Lower lobe of right lung (tissue), 2 donors: ENCODE measurements at places on chromosomes 1 and 21.

- DNase-seq, result peak; percentile 73
Observed at GRCh38 chr1:228044961-228045360, 37.5 kb upstream of the ARF1 start.

GRCh38 chr21:35404247-35404646 lies 355.1 kb upstream of the RUNX1 start:
- no peak for DNase-seq

DNA sequence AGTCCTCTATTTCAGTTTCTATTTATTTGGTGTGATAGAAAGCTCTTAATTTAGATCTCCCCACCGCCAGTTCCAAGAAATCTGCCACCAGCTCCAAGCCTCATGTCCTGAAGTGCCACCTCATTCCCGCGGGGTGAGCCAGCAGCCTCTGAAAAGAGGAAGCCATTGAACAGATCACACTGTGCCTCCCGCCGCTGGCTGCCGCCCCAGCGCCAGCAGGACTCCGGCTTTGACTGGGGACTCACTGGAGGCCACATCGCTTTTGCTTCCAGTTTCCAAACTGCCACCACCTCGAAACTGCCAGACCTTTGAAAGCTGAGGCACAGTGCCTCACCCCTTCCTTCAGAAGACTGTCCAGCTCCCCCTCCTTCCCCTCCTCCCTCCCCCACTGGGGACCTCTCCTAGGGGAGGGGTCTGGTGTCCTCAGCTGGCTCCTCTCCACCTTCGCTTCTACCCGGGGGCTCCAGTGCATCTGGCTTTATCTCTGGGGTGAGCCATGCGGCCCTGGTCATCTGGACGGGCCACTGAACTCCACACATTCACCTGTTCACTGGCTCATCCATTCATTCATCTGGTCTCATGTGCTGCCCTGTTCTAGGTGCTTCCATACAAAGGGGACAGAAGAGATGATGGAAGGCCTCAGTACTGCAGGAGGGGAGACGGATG lies 58.9 kb downstream of the VPS26C start:
- peak; percentile 85 for DNase-seq

DNA sequence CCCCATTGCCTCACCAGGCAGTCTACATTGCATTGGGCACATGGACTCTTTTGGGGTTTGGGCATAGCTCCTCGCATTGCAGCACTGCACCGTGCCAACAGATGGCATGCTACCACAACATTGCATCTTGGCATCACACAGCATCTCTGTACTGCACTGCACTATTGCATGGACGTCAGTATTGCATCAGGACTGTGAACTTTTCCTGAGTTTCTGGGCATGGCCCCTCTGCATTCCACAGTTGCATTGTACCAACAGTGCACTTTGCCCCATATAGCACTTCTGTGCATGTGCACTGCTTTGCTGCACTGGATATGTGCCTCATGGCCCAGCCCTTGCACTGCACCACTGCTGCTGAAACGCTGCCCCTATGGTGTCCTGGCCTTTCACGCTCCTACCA lies 9.6 kb downstream of the PTPRU start:
- DNase-seq, result no peak

DNA sequence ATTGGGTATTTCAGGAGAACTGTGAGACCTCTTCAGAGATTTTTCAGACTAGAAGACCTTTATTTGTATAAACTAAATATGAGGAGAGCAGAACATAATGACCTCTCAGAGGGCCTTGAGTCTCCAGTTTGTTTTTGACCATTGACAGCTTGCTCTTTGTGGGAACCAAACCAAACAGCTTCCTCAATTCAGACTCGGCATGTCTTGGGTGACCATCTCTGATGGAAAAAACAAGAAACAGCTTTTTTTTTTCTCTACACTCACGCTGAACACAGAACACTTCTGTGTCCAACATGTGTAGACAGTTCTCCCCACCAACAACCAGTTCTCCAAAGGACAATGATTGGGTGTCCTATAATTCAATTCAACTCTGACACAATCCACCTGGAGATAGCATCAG lies 11.5 kb downstream of the ATP1A4 start:
- no peak for DNase-seq

- no peak for DNase-seq
Observed at GRCh38 chr1:60145771-60146170, 72.2 kb upstream of the C1orf87 start.

DNA sequence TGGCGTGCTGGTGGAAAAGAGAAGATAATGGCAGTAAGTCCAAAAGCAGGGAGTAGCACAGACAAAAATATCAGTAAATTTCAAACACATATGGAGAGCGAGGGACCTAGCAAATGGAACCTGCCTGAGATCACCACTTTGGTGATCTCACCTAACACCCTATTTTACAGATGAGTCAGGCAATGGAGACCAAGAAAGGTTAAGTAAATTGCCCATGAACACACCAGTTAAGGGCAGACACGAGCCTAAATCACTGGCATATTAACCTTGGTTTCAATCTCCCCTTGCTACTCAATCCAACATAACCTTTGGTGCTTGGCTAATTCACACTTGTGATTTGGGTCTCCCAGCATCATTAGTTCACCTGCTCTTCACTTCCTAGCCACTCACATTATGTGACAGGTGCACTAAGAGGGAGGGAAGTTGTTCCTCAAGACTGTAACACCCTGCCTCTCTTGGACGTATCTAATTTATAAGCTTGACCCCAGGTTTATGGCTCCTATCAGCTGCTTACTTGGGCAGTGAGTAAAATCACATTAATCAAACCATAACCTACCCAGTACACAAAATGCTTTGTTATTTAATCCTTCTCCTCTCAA lies 11.5 kb downstream of the ZNF697 start:
- no peak for DNase-seq

GRCh38 chr1:117398957-117399356 lies 31.7 kb downstream of the MAN1A2 start:
- no peak for DNase-seq

GRCh38 chr1:66311092-66311491 lies 222.9 kb upstream of the SGIP1 start:
- no peak for DNase-seq

DNA sequence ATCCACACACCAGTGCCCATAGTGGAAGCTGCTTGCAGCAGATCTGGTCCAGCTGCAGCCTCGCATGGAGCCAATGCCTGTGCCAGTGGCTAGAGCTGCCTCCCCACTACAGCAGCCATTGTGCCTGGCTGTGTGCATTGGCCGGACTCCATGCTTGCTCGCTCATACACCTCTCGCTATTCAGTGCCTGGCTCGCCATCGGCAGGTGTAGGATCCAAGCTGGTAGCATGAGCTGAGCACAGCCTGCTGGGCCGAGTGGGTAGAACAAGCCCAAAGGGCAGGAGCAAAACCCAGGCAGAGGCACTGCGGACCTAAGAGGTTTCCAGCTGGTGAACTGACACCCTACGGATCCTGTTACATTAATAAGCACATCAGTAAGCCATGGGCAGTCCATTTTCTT lies 1184.1 kb downstream of the AMY1C start:
- DNase-seq, result peak; percentile 38

DNA sequence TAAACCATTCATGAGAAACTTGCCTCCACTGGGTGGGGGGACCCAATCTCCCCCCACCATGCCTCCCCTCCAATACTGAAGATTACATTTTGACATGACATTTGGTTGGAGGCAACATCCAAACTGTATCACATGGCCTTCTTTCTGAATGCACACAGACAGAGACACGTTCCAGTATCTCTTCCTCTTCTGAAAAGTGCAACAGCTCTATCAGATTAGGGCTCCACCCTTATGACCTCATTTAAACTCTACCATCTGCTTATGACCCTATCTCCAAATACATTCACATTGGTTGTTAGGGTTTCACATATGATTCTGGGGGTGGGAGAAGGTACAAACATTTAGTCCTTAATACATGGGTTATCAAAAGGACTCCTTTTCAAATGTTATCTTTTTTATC lies 481.8 kb upstream of the NFIA start:
- DNase-seq, result no peak
